ENCODE measurements at places on chromosomes 6 and 20.
A peak's percentile ranks its signal among the peaks of the same experiment; 100 is the strongest.

DNA sequence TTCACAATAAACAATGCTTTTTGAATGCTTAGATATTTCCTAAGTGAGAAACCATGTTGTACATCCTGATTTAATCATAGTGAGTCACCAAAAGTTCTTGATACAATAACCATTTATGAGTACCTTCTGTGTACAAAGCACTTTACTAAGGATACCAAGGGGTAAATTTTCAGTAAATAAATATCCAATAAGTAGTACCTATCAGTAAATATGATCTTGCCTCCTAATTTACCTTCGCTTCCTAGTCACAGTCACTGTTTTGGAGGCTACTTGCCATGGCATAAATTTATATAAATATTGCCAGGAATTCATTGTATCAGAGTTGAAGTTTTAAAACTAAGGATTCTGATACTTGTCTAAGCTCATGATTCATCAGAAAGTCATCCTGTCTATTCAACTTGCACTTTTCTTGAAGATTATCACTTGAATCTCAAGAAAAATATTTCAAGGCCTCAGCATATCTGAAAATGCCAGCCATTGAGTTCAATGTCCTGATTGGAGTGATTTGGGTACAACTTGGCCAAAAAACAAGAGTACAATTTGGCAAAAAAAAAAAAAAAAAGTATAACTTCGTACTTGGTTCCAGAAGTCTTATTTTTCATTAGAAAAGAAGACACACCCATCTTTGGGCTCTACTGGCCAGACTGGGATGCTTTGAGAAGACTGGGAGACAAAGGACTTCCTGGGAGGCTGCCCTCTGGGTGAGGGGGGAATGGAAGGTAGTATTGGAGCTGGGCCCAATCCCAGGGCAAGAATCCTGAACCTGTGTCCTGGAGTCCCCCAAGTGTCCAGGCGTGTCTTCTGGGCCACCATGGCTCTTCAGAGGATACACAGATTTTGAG is 32.8 kb downstream of the RAB22A start:
- H3K4me3 ChIP-seq: no peak overlapping the region
- H3K36me3 ChIP-seq: peaks cover 35% of the 10 kb centered on the region
- H3K27me3 ChIP-seq: no peaks in the 10 kb centered on the region
- H3K4me1 ChIP-seq: peaks cover 9% of the 10 kb centered on the region
- no peak overlapping the region for H3K27ac ChIP-seq
- no peak for DNase-seq

- H3K27me3 ChIP-seq: no peaks in the 10 kb centered on the region
- no peaks in the 10 kb centered on the region for H3K36me3 ChIP-seq
- DNase-seq: no peak
Observed at GRCh38 chr20:11230999-11231398, 557.2 kb upstream of the JAG1 start.

DNA sequence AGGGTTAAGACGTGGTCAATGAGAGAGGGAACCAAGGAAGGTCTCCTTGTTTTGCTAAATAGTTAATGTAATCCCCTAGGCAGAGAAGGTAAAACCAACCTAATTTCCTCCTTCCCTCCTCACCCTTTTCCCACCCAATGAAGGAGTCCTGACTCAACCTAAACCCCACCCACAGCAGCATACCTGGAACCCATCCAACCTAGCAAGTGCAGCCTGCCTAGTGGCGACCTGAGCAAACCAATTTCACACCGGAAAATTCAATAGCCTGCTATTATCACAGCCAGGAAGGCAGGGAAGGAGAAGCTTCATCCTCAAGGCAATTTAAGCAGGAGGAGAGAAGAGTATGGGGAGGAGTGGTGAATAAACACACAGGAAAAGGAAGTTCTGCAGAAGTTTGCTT is 46.9 kb downstream of the OSTM1 start:
- no peak overlapping the region for H3K4me3 ChIP-seq
- no peaks in the 10 kb centered on the region for H3K27me3 ChIP-seq
- H3K27ac ChIP-seq: no peak overlapping the region
- DNase-seq: no peak
- no peaks in the 10 kb centered on the region for H3K36me3 ChIP-seq

DNA sequence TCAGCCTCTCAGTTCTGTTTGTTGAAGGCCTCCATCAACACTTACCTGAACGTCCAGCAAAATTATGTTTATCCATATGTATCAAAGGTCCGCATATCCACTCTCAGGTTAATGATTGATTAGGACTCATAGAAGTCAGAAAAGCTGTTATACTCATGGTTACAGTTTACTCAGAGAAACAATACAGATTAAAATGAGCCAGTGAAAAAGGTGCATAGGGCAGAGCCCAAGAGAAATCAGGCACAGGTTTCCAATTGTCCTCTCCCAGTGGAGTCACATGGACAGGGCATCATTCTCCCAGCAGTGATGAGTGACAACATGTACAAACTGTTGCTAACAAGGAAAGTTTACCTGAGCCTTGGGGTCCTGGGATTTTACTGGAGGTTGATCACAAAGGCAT is 36.2 kb downstream of the THEMIS start:
- H3K4me3 ChIP-seq: no peak overlapping the region
- H3K27me3 ChIP-seq: no peaks in the 10 kb centered on the region
- H3K36me3 ChIP-seq: peaks cover 51% of the 10 kb centered on the region

DNA sequence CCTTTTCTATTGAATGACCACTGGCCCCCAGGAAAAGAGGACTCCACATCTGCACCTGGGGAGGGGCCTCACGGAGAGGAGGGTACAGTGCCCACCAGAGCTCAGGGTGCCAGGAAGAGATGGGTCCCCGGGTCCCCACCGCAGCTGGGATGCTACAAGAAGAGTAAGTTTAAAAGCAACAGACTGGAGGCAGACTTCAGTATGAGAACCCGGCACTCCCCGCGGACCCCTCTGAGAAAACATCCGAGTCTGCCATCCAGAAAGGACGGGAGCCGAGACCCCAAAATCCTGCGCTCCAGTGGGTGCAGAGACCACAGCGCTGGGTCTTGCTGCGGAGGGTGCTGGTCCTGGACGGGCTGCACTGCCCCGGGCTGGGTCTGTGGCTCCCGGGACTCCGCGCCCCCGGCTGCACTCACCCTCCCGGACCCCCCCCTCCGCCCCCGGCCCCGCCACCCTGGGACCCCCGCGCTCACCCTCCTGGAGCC is 350 bp downstream of the HELZ2 start:
- H3K4me1 ChIP-seq: peaks cover 6% of the 10 kb centered on the region
- peak overlapping the region; percentile 68 for H3K27ac ChIP-seq
- no peak for DNase-seq
- no peaks in the 10 kb centered on the region for H3K27me3 ChIP-seq
- H3K36me3 ChIP-seq: no peaks in the 10 kb centered on the region

GRCh38 chr6:34317882-34318498 is 69.2 kb upstream of the SMIM29 start:
- no peak overlapping the region for H3K27ac ChIP-seq
- H3K27me3 ChIP-seq: no peaks in the 10 kb centered on the region
- DNase-seq: no peak
- peaks cover 48% of the 10 kb centered on the region for H3K4me1 ChIP-seq
- H3K36me3 ChIP-seq: peaks cover 8% of the 10 kb centered on the region

GRCh38 chr20:33927724-33928123 is 66.0 kb upstream of the RALY start:
- no peaks in the 10 kb centered on the region for H3K27me3 ChIP-seq
- no peak overlapping the region for H3K27ac ChIP-seq
- no peaks in the 10 kb centered on the region for H3K4me1 ChIP-seq
- H3K4me3 ChIP-seq: no peak overlapping the region
- H3K36me3 ChIP-seq: no peaks in the 10 kb centered on the region

DNA sequence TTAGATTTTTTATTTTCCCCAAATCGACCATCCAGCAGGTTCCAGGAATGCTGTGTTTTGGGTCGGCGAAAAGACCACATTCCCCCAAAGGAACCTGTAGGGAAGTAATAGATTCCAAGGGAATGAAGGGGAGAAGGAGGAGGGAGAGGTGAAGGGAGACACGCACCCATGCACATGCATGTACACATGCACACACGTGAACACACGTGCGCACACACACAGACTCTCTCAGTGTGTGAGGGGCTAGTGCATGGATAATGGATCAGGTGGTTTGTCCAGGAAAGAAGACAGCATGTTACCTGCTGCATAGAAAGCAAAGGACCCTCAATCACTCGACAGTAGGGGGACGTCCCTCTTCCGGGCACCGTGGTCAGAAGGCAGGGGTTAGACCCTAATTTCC is 52.4 kb upstream of the PDE10A start:
- H3K36me3 ChIP-seq: no peaks in the 10 kb centered on the region
- no peak overlapping the region for H3K27ac ChIP-seq
- H3K4me1 ChIP-seq: no peaks in the 10 kb centered on the region
- H3K27me3 ChIP-seq: peaks cover 16% of the 10 kb centered on the region

DNA sequence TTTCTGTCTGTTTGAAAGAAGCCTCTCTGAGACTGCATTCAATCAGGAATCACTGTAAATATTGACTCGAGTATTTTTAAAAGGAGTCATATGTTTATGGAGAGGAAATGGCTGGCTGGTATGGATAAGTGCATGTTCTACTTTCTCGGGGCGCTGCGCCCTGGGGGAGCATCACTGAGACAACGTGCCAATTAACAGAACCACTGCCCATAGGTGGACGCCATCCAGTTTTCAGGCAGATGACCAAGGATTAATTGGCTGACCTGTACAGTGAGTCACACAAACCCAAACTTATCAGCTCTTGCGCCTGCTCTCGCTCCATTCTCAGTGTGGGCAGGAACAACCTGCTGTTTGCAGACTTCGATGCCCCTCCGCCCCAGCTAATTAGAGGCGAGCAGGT is 571.2 kb downstream of the QKI start:
- H3K36me3 ChIP-seq: no peaks in the 10 kb centered on the region
- H3K4me3 ChIP-seq: no peak overlapping the region
- H3K27me3 ChIP-seq: peaks cover 13% of the 10 kb centered on the region
- peaks cover 9% of the 10 kb centered on the region for H3K4me1 ChIP-seq
- DNase-seq: no peak

DNA sequence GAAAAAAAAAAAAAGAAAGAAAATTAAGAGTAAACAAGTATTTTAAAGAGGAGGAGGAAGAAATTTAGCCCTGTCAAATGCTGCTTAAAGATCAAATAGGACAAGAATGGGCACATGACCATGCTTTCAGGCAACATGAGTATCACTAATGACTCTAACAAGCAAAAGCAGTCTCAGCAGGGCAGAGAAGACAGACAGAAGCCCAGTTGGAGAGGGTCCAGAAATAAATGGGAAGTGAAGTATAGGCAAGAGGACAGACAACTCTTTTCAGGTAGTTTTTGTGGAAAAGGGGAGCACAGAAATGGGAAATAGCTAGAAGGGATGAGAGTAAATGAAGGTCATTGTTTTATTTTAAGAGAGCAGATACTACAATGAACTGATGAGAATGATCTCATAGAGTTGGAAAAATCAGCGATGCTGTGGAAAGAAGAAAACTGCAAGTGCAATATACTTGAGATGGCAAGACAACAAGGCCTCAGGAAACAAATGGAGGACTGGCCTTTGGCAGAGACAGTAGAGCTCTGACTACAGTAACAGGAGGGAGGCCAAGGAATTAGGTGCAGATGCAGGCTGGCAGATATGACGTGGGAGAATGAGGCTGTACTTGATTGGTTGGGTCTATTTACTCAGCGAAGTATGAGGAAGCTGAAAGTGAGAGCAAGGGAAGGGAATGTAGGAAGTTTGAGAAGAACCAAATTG is 40.3 kb downstream of the KIF6 start:
- H3K27ac ChIP-seq: no peak overlapping the region
- no peak overlapping the region for H3K4me3 ChIP-seq
- no peaks in the 10 kb centered on the region for H3K36me3 ChIP-seq
- peaks cover 26% of the 10 kb centered on the region for H3K27me3 ChIP-seq
- no peaks in the 10 kb centered on the region for H3K4me1 ChIP-seq

GRCh38 chr6:166658792-166659150 is 31.7 kb upstream of the RPS6KA2 start:
- peaks cover 10% of the 10 kb centered on the region for H3K4me1 ChIP-seq
- no peaks in the 10 kb centered on the region for H3K36me3 ChIP-seq
- H3K27me3 ChIP-seq: peaks cover 14% of the 10 kb centered on the region
- no peak overlapping the region for H3K27ac ChIP-seq
- no peak for DNase-seq
- H3K4me3 ChIP-seq: no peak overlapping the region

DNA sequence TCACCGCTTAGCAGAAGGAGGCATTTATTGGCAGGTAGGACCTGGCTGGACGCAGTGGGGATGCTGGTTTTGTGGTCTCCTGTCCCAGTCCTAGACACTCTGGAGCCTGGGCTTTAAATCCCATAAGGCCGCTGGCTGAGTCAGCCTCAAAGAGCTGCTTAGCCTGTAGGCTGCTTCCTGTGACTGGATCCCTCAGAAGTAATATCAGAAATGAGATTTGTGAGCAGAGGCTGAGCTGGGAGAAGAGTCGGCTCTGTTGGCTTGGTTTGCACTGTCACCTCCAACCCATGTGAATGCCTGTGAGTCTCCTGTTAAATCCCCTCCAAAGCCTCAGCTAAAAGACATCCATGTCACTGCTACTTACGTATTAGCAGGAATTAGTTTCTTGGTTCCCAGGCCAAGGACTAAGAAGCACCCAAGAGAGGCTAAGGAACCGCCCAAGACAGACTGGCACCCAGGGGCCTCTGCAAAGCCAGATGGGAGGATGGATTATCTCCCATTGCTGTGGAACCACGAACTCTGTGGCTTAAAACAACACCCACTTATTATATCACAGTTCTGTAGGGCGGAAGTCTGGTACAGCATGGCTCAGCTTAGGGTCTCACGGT is 289.4 kb downstream of the CDC5L start:
- no peak overlapping the region for H3K27ac ChIP-seq
- no peak for DNase-seq
- H3K4me3 ChIP-seq: no peak overlapping the region
- H3K27me3 ChIP-seq: no peaks in the 10 kb centered on the region
- H3K4me1 ChIP-seq: no peaks in the 10 kb centered on the region

DNA sequence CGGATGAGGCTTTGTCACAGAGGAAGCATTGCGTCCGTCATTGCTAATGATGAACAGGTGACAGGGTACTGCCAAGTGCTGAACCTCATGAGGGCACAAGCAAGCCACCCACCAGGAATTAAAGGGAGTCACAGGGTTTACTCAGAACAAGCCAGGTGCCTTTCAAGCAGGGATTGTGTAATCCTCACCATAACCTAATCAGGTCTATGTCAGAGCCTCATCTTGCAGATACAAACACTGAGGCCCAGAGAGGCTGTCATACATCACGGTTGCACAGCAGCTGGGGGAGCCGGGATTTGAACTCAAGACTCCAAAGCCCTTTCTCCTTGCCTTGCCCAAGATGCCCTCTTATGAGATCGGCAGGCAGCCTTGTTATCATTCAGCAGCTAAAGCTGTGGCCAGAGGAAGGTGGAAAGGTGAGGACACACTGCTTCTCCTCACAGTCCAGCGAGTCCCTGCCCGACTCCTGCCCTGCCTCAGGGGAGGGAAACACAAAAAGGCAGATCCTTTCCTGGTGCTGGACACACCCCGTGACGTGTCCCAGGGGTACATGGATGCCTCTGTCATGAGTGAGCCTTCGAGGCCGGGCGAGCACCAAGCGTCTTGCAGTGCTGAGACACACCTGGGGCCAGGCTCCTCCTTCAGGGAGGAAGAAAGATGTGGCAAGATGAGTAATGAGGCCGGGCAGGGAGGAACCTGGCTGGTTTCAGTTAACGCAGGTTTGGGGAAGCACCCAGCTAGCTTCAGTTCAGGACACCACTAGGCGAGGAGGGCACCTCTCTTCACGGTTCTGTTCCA is 214.9 kb downstream of the LY86 start:
- H3K4me1 ChIP-seq: peaks cover 34% of the 10 kb centered on the region
- peak; percentile 27 for DNase-seq
- no peaks in the 10 kb centered on the region for H3K27me3 ChIP-seq
- H3K36me3 ChIP-seq: no peaks in the 10 kb centered on the region
- no peak overlapping the region for H3K27ac ChIP-seq
